SK-N-SH (cell line): ENCODE measurements at places on chromosomes 1 and 21. TPM values are rescaled to one million over a fixed set of nuclear protein-coding genes. Genes with fewer than 3 reads are reported as not detected.

DNALI1 gene
- polyA plus RNA-seq: 16.5 and 17.4 TPM in 2 replicates

TAF13 gene
- polyA plus RNA-seq: 16.0 and 21.9 TPM in 2 replicates

BMP8A gene
- polyA plus RNA-seq: 0.05 and 0.16 TPM in 2 replicates

BCAN gene
- polyA plus RNA-seq: 0.13 and 0.25 TPM in 2 replicates

TRAPPC3 gene
- 149 and 169 TPM in 2 replicates for polyA plus RNA-seq

CFAP45 gene
- polyA plus RNA-seq: 0.57 and 0.74 TPM in 2 replicates

NGF gene
- 53.7 and 75.8 TPM in 2 replicates for polyA plus RNA-seq

JAM2 gene
- polyA plus RNA-seq: 8.3 and 8.4 TPM in 2 replicates

CPTP gene
- 12.3 and 13.4 TPM in 2 replicates for polyA plus RNA-seq

PROK1 gene
- polyA plus RNA-seq: not detected in 2 replicates

LCE1F gene
- not detected in 2 replicates for polyA plus RNA-seq

S100A7 gene
- polyA plus RNA-seq: not detected in 2 replicates

IPO13 gene
- polyA plus RNA-seq: 15.5 and 16.7 TPM in 2 replicates

PTGS2 gene
- 5.9 and 6.3 TPM in 2 replicates for polyA plus RNA-seq

TMEM269 gene
- polyA plus RNA-seq: 0.05 and 0.08 TPM in 2 replicates

TFF1 gene
- polyA plus RNA-seq: not detected in 2 replicates

RGS4 gene
- 124 and 193 TPM in 2 replicates for polyA plus RNA-seq

GSTM5 gene
- polyA plus RNA-seq: not detected in 2 replicates

PACC1 gene
- polyA plus RNA-seq: 23.1 and 34.8 TPM in 2 replicates

NUDT4B gene
- 21.3 and 24.7 TPM in 2 replicates for polyA plus RNA-seq

SPATA46 gene
- not detected in 2 replicates for polyA plus RNA-seq

CCDC18 gene
- polyA plus RNA-seq: 3.5 and 4.0 TPM in 2 replicates

USH2A gene
- under 0.01 TPM in 1 of 2 replicates, not detected in the other for polyA plus RNA-seq

OR2W3 gene
- 0.13 TPM in 1 of 2 replicates, not detected in the other for polyA plus RNA-seq

WNT4 gene
- polyA plus RNA-seq: 0.03 and 0.08 TPM in 2 replicates

NPR1 gene
- 0.05 and 0.12 TPM in 2 replicates for polyA plus RNA-seq

C1orf87 gene
- polyA plus RNA-seq: not detected in 2 replicates

SUSD4 gene
- polyA plus RNA-seq: 0.21 and 0.31 TPM in 2 replicates

GUCA2B gene
- not detected in 2 replicates for polyA plus RNA-seq

PBX1 gene
- 25.3 and 27.0 TPM in 2 replicates for polyA plus RNA-seq

IL24 gene
- polyA plus RNA-seq: 0.03 TPM in 1 of 2 replicates, not detected in the other

RPE65 gene
- 0.02 and 0.03 TPM in 2 replicates for polyA plus RNA-seq

ADORA3 gene
- not detected in 2 replicates for polyA plus RNA-seq

FAM72D gene
- 2.6 and 3.2 TPM in 2 replicates for polyA plus RNA-seq

OR2T29 gene
- not detected in 2 replicates for polyA plus RNA-seq

RGSL1 gene
- polyA plus RNA-seq: not detected in 2 replicates

DENND1B gene
- polyA plus RNA-seq: 1.4 and 1.6 TPM in 2 replicates

C1orf56 gene
- polyA plus RNA-seq: 3.0 and 5.5 TPM in 2 replicates

CELF3 gene
- polyA plus RNA-seq: 0.25 and 0.65 TPM in 2 replicates
